ENCODE measurements at places on chromosomes 3 and 15.

DNA sequence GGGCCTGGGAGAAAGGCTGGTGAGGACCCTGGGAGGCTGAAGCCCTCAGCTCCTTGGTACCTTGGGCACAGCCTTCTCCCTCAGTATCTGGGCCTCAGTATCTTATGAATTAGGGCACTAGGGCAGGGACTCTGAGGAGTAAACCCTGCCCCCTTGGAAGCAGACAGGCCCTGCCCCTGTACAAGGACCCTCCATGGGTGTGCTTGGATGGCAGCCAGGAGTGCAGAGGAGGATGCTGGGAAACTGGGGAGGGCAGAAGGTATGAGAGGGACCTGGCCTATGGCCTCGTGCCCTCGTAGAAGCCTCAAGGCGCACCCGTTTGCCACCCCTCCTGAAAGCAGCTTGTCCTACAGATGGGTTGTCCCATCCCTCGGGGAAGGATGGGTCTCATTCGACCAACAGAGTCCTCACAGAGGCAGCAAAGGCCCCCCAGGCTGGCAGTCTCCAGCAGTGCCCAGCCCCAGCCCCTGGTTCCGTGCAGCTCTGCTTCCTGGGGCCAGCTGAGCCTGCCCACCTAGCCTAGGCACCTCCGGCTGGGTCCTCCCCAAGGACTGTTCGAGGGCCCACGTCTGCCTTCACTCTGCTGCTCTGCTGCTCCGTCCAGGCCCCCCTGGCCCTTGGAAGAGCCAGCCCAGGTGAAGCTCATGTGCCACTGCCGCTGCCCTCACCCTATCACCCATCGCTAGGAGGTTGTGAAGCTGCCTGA, 15.3 kb upstream of the SEMA3F start:
- H3K4me3 ChIP-seq = no peak overlapping the region
- no peaks in the 10 kb centered on the region for H3K36me3 ChIP-seq

GRCh38 chr15:28113394-28114113, 14.4 kb upstream of the OCA2 start:
- H3K4me1 ChIP-seq = peaks cover 13% of the 10 kb centered on the region
- H3K27ac ChIP-seq = no peak overlapping the region
- DNase-seq = no peak
- H3K27me3 ChIP-seq = no peaks in the 10 kb centered on the region
- no peak overlapping the region for H3K4me3 ChIP-seq

- no peak overlapping the region for H3K27ac ChIP-seq
- no peaks in the 10 kb centered on the region for H3K36me3 ChIP-seq
- no peak overlapping the region for H3K4me3 ChIP-seq
- no peaks in the 10 kb centered on the region for H3K27me3 ChIP-seq
- no peak for DNase-seq
- peaks cover 1% of the 10 kb centered on the region for H3K4me1 ChIP-seq
Measured at GRCh38 chr3:15948388-15948787, 150.6 kb upstream of the ANKRD28 start.

GRCh38 chr15:80514071-80514780, 110.0 kb downstream of the ARNT2 start:
- DNase-seq = peak; percentile 29
- no peaks in the 10 kb centered on the region for H3K27me3 ChIP-seq

DNA sequence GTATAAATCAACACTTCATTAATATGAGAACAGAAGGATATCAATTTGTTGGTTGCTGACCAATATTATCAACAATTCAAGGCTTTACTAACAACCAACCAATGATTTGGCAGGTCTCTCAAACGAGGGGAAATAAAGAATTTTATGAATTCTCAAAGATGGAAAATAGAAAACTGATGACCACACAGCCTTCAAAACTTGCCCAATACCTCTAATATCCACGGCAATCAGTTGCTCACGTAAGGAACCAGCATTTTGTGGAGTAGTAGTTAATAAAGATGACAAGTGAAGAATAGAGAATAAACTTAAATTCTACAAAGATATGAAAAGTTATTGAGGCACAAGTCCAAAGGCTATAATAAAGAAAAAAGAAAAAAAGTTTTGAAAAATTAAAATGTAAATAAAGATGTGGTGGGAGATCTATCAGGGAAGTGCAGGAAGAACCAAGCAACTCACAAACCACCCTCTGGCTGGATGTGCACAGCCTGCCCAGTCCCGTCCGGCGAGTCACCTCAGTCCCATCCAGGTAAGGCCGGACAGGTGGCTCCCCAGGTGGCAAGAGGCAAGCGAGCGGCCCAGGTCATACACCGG, 808 bp downstream of the GK5 start:
- H3K36me3 ChIP-seq = peaks cover 8% of the 10 kb centered on the region
- H3K4me3 ChIP-seq = peak overlapping the region; percentile 89
- H3K27me3 ChIP-seq = no peaks in the 10 kb centered on the region
- no peak for DNase-seq
- H3K4me1 ChIP-seq = peaks cover 7% of the 10 kb centered on the region
- H3K27ac ChIP-seq = no peak overlapping the region

DNA sequence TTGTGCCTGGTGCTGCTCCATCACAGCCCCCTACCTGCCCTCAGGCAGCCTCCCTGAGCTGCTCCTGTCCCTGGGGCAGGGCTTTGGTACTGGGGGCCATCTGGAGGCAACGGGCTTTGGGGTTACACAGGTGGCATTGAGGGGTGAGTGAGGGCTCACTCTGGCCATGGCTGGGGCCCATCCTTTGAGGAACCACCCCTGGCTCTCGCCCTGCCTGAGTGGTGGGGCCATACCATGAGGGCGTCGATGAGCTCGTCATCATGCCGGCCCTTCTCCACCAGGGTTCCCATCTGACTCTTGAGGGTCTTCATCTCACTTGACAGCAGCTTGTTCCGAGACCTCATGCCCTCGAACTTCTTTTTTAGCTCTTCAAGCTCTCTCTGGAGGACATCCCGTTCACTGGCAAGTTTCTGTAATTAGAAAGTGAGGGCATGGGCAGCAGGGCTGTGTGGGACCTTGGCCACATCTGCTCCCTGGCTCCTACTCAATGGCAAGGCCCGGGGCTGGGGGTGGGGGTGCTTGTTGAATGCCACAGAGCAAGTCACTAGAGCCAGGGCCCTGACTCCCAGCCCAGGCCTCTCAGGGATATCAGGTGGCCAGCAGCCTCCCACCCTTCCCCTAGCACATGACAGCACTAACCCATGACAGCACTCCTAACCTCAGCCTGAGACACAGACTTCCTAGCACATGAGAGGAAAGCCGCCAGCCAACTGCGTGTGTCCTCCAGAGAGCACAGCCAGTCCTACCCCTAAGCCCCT, 33.5 kb downstream of the CCDC13 start:
- H3K4me1 ChIP-seq = no peaks in the 10 kb centered on the region
- no peak overlapping the region for H3K4me3 ChIP-seq
- no peak for DNase-seq
- no peak overlapping the region for H3K27ac ChIP-seq
- peaks cover 11% of the 10 kb centered on the region for H3K27me3 ChIP-seq

DNA sequence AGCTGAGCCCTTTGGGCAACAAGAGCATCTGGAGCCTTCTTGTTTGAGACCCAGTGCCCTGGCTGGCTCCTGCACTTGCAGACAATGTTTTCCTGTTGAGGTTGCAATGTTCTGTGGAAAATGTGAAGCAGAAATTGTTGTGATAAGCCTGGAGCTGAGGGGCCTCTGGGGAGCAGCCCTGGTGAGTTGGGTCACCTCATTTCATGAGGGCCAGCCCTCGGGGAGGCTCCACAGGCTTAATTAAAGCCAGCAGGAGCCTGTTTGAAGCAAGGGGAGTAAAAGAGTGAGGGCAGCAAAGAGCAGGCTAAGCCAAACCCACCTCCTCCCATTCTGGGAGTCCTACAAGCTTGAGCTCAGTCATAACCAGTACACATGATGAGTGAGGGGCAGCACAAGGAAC, 154.3 kb downstream of the ALDH1A2 start:
- no peak for DNase-seq
- peaks cover 19% of the 10 kb centered on the region for H3K27me3 ChIP-seq
- H3K36me3 ChIP-seq = no peaks in the 10 kb centered on the region
- H3K4me1 ChIP-seq = no peaks in the 10 kb centered on the region
- H3K4me3 ChIP-seq = no peak overlapping the region

DNA sequence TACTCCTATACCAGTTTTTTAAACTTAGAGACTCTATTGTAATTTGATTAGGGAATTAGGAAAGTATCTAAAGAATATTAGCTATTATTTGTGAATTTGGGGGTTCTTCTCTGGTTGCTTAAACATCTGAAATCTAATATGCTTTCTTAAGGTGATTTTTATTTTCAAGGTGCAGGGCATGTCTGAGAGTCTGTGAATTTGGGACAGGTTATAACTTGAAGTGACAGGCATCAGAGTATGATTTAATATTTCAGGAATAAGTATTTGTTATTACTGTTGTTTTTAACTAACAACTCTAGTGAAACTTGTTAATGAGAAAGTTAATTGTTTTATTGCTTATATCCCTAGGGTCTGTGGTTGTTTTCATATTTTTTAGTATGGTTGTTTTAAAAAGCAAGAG, 321.6 kb upstream of the EPHA3 start:
- DNase-seq = no peak
- H3K4me1 ChIP-seq = no peaks in the 10 kb centered on the region
- no peaks in the 10 kb centered on the region for H3K27me3 ChIP-seq
- no peak overlapping the region for H3K27ac ChIP-seq

All from mesenchymal stem cell (in vitro differentiated cells and primary cell).